ENCODE measurements at places on chromosomes 5 and 9.

GRCh38 chr9:19030899-19031298, 2.1 kb downstream of the SAXO1 start:
- no peak for DNase-seq

DNA sequence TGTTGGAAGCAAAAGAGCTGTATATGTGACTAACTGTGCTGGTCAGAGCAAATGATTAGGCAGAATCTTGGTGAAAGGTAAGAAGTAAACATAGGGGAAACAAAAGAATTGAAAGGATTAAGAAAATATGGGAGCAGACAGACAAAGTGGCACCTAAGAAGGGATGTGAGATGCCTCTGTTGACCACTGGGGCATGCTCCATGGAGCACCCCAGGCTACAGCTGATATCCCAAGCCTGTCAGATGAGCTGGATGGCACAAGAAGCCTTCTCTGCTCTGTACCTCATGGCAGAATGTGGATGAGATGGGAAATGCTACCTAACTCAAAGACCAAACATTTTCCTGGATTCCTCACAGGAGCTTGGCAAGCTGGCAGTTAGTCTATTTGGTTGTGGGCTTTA, 89.3 kb upstream of the SLIT3 start:
- DNase-seq, result no peak

DNA sequence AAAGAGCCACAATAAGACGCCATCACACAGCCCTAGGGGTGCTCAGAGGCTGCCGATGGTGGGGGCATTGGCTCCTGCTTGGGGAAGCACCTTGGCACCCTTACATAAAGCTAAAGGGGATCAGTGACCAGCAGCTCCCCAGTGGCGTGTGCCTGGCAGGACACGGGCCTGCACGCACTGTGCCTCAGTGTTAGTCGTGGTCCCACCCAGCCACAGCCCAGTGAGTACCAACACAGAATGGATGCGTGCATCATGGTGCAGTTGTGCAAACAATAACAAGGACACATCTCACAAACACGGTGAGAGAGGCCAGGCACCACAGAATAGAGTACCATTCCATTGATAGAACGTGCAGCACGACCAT, 103.2 kb downstream of the WNK2 start:
- DNase-seq, result no peak

DNA sequence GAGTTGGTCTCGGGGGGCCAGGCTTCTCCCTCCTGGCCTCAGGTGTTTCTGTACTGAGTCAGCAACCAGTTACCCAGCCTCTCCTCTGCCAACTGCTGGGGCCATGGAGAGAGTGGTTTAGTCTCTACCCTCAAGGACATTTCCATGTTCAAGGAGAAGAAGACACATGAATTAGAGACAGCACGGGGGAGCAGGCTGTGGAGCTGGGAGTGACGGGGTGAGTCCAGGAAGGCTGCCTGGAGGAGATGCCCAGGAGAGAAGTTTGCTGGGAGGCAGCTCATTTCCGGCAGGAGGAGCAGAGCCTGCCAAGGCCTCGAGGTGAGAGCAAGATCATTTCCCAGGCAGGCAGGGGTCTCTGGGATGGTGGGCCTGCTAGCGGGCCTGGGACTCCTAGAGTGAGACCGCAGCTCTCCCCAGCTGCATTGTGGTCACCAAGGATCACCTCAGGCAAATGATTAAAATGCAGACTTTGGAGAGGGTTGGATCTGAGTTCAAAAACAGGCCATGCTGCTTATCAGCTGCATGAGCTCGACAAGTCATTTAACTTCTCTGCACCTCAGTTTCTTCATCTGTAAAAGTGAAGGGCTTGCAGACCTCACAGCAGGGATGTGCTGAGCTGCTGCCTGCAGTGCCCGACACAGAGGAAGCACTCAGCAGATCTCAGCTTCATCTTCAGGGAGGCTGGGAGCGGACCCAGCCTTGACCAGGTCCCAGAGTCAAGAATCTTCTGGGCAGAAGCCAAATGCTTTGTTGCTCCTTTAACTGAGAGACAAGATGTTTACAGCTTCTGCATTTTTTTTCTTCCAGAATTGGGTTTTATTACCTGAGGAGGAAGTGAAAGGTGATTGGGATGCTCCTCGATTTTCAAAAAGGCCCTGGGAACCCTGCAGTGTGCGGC, 35.2 kb downstream of the NEK6 start:
- DNase-seq, result no peak

DNA sequence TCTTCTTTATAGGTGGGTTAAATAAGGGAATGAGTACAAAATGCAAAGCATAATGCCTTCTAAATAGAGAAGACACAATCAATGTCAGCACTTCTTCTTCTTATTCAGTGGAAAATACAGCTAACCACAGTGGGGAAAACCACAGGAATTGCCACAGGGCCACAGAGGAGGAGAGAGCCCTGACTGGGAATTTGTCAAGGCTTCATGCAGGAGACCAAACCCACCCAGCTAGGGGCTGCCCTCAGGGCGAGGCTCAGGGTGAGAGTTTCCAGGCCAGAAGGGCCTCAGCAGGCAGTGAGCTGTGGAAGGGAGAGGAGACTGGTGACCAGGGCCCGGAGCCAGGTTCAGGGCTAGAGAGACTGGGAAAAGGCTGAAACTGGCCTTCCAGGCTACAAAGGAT, 279.1 kb downstream of the MSX2 start:
- no peak for DNase-seq

DNA sequence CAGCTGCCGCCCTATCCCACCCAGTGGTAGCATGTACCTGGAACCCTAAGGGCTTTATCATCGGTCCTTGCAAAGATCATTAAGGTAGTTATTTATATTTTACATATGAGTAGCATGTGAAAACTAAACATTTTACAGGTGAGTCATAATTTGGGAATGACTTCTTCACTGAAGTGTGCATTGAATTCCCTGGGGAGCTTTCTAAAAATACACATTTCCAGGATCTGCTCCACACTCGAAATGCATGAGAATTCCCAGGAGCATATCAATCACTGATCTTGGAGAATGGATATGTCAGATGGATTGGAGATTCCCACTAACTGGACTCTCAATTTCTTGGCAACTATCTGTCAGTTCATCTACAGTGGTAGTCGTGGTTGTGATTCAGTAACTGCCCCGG, 717.5 kb downstream of the IRX1 start:
- no peak for DNase-seq

- DNase-seq, result no peak
These were observed 52.6 kb upstream of the ARAP3 start for GRCh38 chr5:141734501-141735229.

Data from bone marrow (tissue), 2 donors.